Tibial artery (tissue), 4 donors: ENCODE measurements at places on chromosomes 2 and 18.

DNA sequence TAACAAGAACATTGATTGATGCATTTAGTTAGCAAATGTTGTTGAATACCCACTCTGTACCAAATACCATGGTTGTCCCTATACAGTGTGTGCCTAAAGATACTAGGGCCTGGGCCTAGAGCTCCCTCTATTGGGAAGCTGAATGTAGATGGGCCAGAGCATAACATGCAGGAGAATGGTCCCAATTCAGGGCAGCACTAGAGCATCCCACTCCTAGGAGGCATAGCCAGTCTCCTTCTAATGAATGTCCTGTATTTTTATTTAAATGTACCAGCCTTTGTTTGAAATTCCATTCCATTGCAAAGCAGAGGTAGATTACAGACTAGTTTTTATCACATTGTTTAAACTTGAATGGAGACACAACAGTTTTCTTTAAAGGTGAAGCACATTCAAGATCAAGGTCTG, 90.6 kb downstream of the FEZ2 start:
- peak overlapping the region; percentile 51 for H3K27ac ChIP-seq
- DNase-seq = no peak
- H3K4me3 ChIP-seq = no peak overlapping the region
- peaks cover 61% of the 10 kb centered on the region for H3K36me3 ChIP-seq
- H3K4me1 ChIP-seq = no peaks in the 10 kb centered on the region

GRCh38 chr18:46335534-46336101, 231.4 kb downstream of the HAUS1 start:
- DNase-seq = no peak
- H3K27ac ChIP-seq = no peak overlapping the region
- peaks cover 44% of the 10 kb centered on the region for H3K27me3 ChIP-seq
- H3K36me3 ChIP-seq = no peaks in the 10 kb centered on the region
- H3K4me1 ChIP-seq = peaks cover 15% of the 10 kb centered on the region

DNA sequence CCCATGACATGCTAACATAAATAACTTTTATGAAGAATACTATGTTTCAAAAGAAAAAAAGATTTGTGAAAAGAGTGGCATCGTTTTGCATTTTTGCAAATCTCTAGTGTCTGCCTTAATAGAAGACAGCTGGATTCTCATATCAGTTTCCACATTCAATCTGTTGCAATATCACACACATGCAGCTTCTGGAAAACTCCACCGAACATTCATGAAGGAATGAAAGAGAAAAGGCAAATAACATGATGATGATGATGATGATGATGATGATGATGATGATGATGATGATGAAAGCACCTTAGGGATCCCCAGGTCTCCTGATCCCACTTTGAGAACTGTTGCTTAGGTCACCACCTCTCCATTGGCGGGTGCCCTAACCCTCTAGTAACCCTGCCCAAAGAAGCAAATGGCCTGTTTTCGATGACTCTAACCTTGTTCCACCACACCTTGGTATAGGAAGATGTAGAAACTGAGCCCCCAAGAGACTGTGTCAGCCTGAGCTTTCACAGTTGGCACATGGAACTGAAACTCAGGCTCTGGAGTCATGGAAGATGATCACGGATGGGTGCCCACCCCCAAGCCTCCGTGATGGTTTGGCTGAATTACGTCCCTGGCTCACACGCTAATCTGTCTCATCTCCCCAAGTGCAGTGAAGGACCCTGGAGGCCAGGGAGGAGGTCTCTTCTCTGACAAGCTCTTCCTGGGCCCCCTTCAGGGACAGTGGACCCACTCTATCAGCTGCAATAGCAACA, 80.1 kb upstream of the SMAD7 start:
- H3K4me1 ChIP-seq = no peaks in the 10 kb centered on the region
- H3K27ac ChIP-seq = no peak overlapping the region
- no peaks in the 10 kb centered on the region for H3K36me3 ChIP-seq
- H3K4me3 ChIP-seq = no peak overlapping the region
- no peak for DNase-seq

DNA sequence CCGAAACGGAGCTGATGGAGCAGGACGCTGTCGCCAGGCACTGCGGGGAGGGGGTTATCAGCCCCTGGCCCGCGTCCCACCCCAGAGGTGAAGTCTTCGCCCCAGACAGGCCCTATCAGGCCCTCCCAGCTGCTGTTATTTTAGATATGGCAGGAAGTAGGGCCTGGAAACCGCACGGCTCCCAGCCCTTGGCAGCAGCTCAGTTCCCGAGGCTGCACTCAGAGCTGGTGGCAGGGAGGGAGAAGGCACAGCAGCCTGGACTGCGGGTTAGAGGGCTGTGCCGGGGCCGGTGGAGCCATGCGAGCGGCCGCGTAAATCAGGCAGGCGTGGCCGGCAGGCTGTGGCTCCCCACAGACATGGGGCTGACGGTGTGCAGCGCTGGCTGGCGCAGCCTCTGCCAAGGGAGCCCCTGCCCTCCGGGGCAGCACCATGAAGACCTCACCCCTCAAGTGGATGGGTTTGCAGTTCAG, 111.4 kb downstream of the NFATC1 start:
- H3K36me3 ChIP-seq = peaks cover 10% of the 10 kb centered on the region
- peak; percentile 91 for DNase-seq
